ENCODE measurements at places on chromosomes 13 and 19.
A peak's percentile ranks its signal among the peaks of the same experiment; 100 is the strongest.

GRCh38 chr13:20405691-20406090, 120.0 kb downstream of the CRYL1 start:
- no peak for DNase-seq

DNA sequence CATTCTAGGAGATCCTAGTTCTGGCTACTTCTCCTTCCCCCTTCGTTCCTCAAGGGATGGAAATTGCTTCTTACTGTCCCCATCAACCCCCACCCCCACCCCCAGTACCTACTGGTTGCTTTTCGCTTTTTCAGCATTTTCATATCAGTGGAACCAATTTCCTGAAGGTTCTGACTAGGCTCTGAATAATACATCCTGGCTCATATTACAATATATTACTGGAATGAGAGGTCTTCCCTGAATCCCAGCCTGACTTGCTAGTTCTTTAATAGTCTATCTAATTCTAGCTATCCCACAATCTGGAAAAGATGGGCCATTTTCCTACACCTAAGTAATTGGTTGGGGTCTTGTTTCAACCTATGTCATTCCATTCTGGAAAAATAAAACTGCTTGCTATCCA, 207.4 kb downstream of the COG6 start:
- no peak for DNase-seq

GRCh38 chr19:55173714-55174409, 6.2 kb downstream of the SYT5 start:
- DNase-seq = no peak

- peak; percentile 38 for DNase-seq
These were observed 20.5 kb downstream of the ZNF114 start for GRCh38 chr19:48290401-48290770.

DNA sequence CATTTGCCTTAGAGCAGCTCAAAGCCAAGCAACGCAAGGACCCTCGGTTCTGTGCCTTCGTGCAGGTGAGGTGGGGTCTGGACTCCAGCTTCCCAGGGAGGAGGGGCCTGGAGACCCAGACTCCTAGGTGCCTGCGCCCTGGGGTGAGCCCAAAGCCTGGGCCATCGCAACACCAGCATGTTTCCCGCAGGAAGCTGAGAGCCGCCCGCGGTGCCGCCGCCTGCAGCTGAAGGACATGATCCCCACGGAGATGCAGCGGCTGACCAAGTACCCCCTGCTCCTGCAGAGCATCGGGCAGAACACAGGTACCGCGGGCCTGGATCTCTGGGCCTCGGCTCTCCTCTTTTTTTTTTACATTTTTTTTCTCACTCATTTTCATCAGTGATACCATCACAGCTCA, 19.6 kb downstream of the ARHGEF1 start:
- no peak for DNase-seq

- no peak for DNase-seq
These were observed 10.0 kb downstream of the SBNO2 start for GRCh38 chr19:1163934-1164683.

GRCh38 chr13:35378939-35379338, 97.5 kb downstream of the MAB21L1 start:
- DNase-seq = no peak

DNA sequence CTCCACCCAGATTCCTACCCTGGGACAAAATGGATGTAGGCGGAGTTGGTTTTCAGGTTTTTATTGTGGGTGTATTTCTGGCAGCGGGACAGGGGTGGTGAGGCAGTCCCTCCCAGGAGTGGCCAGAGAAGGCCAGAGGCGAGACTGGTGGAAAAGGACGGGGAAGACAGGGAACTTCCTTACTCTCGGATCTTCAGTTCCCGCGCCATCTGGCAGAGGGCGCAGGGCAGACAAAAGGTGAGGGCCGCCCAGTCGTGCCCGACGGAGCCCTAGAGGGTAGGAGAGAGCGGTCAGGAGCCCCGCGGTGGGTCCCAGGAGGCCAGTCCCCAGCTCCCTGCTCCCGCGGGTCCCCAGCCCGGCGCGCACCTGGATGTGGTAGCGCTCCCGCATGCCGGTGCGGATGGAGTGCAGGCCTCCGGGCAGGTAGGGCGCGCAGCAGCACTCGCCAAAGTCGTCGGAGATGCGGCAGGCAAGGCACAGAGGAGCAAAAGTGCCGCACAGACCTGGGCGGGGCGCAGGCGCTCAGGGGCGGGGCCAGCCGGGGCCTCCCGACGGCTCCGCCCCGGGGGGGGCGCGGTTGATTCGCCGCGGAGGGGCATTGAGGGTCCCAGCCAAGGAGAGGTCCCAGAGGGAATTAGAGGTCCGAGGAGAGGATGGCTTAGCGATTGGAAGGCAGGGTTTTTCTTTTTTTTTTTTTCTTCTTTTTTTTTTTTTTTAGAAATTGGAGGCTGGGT, 3.0 kb downstream of the CNFN start:
- peak; percentile 42 for DNase-seq

DNA sequence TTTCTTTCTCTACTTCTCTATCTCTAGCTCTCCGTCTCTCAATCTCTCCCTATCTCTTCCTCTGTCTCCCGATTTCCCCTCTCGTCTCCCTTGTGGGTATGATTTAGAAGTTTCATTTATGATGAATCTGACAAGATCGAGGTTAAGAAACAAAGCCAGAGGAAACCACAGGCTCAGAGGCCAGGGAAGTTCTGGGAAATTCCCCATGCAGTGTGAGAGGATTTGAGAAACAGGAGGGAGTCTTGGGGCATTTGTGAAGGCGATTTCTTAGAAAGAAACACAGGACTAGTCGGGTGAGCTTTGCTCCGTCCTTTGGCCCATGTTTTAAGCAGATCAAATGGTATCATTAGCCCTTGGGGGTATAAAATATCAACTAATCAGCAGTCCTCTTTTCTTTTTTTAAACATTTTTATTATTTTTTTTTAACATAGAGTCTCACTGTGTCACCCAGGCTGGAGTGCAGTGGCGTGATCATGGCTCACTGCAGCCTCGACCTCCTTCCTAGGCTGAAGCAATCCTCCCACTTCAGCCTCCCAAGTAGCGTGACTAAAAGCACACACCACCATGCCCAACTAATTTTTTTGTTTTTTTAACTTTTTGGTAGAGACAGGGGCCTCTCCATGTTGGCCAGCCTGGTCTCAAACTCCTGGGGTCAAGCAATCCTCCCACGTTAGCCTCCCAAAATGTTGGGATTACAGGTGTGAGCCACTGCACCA, 25.8 kb downstream of the TNFSF9 start:
- DNase-seq = no peak

DNA sequence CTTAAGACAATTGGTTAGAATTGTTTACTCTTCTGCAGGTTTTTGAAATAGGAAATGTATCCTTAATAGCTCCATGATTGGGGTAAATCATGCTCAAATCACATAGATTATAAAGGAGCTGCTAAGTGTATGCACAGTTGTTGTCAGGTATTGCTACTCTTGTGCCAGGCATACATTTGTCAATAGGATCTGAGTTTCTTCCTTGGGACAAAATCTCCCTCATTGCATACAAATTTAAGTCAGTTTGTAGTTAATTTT, 109.3 kb upstream of the MLNR start:
- no peak for DNase-seq

- DNase-seq = no peak
These were observed 324.0 kb upstream of the SPRY2 start for GRCh38 chr13:80664950-80665349.

GRCh38 chr19:12567951-12568350, 16.7 kb upstream of the ZNF564 start:
- DNase-seq = no peak

- no peak for DNase-seq
These were observed 441.5 kb upstream of the SPRY2 start for GRCh38 chr13:80782441-80782840.

- no peak for DNase-seq
These were observed 127.9 kb downstream of the KCTD12 start for GRCh38 chr13:76758257-76758656.

DNA sequence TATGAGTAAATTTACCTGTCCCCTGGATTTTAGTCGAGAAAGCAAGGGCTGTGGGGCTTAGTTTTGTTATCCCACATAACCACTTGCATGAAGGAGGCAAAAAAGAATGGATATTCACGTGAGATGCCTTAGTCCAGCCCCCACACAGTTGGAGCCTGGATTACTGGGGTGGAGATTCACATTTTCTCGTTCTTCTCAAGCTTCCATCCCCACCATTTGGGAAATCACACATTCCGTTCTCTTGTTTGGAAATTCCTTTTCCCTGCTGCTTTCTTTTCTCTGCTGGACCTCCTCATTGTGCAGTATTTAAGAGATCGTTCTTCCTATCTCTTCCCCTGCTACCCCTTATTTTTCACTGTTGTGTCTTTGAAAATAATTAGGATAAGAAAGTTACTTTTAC, 45.1 kb upstream of the FARP1 start:
- no peak for DNase-seq

DNA sequence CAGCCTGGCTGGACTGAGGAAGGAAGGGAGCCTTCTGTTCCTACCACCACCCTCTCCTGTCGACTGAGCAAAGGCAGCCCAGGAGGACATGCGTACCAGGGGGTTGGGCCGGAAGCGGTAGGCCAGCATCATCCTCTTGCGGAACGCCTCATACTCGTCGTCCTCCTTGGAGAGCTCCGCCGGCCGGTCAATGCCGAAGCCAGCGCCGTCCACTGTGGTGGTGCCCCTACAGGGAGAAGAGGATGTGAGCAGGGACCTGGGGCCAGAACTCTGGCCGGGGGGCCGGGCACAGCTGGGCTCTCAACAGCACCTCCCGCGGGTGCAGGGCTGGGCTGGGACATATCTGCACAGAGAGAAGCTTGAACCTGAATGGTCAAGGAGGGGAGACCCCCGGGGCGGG, 3.8 kb upstream of the TM6SF2 start:
- DNase-seq = no peak

GRCh38 chr13:20182231-20182846, 10.4 kb downstream of the GJB2 start:
- DNase-seq = peak; percentile 62

- no peak for DNase-seq
These were observed 77.2 kb downstream of the KLF12 start for GRCh38 chr13:74056801-74057542.

DNA sequence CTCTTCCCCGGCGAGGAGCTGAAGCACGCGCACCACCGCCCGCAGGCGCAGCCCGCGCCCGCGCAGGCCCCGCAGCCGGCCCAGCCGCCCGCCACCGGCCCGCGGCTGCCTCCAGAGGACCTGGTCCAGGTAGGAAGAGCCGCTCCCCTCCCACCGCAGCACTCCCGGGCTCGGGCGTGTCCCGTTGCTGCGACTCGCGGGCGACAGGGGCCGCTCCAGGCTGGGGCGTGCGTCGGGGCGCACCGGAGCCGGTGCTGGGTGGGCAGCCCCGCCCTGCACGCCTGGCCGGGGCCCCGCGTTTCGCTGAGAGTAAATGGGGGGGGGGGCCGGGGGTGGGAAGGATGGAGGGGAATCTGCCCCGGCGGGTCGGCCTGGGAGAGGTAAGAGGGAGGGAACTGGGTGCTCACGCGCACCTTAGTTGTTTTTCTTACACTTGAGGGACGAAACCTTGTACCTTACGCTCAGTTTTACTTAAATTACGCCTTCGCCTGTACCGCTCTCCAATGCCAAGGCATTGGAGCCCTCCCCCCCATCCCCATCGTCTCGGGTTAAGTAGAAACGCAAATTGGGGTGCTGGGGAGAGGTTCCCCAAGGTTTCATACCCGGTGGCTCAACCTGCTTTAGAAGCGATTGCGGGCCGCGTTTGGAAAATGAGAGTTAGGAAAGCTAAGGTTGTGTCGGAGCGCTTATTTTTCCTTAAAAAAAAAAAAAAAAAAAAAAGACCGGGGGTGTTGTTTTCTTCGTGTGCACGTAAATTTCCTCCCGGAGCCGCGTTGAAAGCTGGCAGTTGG, 850 bp downstream of the KLF5 start:
- DNase-seq = peak; percentile 38

DNA sequence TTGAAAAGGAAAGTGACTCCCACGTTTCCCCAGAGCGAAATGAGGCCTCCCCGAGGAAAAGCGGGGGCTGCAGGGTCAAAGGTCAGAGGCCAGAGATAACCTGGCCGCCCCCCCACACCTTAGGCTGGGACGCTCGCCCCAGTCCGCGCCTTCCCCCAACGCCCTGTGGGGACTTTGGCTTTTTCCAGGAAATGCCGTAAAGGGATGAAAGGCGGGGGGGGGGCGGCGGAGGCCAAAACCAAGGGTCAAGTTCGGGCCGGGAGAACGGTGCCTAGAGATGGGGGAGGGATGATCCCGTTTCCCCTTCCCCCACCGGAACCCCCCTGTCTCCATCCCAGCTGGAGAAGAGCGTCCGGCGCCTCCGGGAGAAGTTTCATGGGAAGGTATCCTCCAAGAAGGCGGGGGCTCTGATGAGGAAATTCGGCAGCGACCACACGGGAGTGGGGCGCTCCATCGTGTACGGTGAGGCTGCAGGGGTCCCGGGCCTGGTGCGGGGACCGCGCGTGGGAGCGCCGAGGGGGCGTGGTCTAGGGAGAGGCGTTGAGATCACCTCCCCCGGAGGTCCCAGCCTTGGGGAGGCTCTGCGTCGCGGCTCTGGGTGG, 575 bp downstream of the SHFL start:
- no peak for DNase-seq

DNA sequence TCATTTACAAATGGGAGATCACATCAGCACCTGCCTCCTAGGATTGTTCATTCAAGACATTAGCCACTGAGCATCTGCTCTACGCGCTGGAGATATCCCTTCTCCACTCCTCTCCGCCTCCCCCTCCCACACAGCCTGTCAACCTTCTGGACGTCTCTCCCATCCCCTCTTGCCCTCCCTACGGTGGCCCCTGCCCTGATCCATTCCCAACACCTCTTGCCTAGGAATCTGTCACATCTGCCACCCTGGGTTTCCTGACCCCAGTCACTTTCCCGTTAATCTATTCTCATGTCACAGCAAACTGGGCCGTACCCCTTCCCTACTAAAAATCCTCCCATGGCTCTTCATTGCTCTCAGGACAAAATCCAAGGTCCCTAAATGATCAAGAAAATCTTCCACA, 10.3 kb downstream of the DYRK1B start:
- no peak for DNase-seq

DNA sequence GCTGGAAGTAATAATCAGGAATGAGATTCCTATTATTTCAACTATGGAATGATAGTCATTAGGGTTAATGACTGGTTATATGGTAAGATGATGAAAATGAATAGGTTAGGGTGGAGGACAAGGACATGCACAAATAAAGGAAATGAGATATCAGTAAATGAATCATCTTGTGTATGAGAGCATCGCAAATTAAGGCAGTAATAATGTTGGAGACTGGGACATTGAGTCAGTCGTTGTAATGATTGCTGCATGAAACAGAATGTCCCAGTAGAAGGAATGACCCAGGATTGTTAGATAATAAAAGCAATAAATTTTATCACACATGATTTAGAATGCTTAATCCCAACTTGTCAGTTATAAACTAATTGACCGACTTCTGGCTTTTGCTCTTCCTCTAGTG, 1733.7 kb upstream of the PCDH20 start:
- DNase-seq = no peak

GRCh38 chr19:20182222-20182785, 15.3 kb downstream of the ZNF486 start:
- no peak for DNase-seq

GRCh38 chr19:8254286-8255001, 45.3 kb downstream of the CERS4 start:
- DNase-seq = no peak
